ENCODE measurements at places on chromosomes 3 and 15.

DNA sequence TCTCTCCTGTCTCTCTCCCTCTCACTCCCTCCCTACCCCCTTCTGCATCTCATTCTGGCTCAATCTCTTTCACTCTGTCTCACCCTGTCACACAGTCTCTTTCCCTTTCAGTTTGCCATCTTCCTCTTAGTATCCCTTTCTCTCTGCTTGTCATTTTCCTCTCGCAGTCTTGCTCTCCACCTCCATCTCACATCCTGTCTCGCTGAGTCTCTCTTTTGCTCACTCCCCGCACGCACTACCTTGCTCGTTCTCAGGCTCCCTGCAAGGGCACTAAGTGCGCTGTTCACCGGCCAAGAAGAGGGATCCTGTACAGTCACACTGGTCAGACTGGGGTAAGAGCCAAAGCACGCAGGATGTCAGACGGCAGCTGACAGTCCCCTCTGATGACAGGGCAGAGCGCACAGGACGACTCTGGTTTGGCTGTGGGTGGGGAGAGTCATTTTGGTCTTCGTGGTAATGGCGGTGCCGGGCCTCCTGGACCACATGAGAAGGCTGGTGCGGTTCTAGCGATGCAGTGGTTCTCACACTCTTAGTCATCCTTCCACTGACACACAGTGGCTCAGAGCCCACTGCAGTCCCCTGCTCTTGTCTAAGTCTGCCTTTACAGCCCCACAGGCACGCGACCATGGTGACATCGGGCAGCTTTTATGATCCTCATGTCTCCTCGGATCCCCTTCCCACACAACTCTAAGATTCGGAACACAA is 356.8 kb downstream of the FOXP1 start:
- no peak for DNase-seq

DNA sequence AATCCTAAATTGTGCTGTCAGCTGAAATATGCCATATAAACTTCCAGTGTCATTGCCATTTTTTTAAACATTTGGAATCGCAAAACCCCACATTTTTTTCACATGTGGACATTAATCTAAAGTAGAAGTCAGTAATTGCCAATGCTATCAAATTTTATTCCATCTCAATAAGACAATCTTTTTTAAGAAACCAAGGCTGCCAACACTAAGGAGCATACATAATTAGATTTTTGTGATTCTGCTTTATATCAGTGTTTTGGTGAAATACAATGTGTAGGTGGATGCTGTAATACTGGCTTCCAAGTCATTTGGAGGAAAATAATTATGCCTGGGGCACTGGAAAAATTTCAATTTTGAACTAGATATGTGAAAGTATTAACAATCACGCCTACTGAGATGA is 256.7 kb downstream of the ZPLD1 start:
- no peak for DNase-seq

- DNase-seq = no peak
Measured at GRCh38 chr3:188607805-188608315, 453.9 kb downstream of the LPP start.

- DNase-seq = no peak
Measured at GRCh38 chr3:11655196-11655928, 11.6 kb upstream of the VGLL4 start.

DNA sequence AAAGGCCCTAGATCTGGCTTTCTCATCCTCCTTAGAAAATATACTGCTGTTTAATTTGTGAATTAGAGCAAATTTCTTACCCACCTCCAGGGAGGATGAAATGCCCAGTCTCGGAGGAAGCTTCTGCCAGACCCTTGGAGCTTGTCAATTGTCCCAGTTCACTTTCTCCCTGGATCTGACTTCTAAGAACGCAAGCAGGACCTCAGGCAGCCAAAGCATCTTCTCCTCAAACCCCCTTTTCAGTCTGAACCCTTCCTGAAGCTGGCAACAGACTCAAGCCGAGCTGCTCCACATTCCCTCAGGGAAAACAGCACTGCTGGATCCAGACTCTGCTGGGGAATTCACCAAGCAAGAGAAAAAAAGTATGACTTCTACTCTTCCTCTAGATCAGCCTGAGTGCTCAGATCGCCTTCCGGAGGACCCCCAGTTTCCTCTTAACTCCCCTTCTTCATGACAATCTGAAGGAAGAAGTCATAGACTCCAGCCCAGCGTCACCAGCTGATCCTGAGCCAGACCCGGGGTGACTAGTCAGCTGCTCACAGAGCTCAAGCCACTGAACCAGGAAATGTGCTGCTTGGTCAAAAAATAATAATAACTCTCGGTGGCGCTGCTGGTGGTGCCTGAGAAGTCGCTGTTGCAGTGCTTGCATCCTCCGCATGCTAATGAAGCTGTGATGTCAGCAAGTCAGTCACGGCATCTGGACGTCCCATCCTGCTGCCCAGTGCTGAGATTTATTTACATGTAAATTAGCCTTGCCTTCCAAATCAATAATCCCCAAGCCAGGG is at the start of gene PRICKLE2:
Gene PRICKLE2 (minus strand): TSS at position 641 of the 785 bp plus-strand sequence. CDS start 26,539 bp downstream, outside the sequence.
- DNase-seq = peak; percentile 80

- DNase-seq = no peak
Measured at GRCh38 chr3:159453945-159454344, 534.7 kb upstream of the IL12A start.

GRCh38 chr15:34119291-34119690 is 17.4 kb downstream of the PGBD4 start:
- peak; percentile 64 for DNase-seq
